ENCODE measurements at places on chromosomes 4 and X. TPM values are rescaled to one million over a fixed set of nuclear protein-coding genes. Genes with fewer than 3 reads are reported as not detected.

NAT8L gene
- 4.8 TPM for total RNA-seq

IL21 gene
- total RNA-seq: not detected

TCEAL2 gene
- not detected for total RNA-seq

NEUROG2 gene
- not detected for total RNA-seq

KCTD8 gene
- not detected for total RNA-seq

LRRC66 gene
- not detected for total RNA-seq

RRH gene
- total RNA-seq: not detected

STARD8 gene
- 4.9 TPM for total RNA-seq

PQBP1 gene
- total RNA-seq: 59.2 TPM
